ENCODE measurements at places on chromosomes 6 and 20.

GRCh38 chr6:47438481-47439347 lies 38.9 kb upstream of the CD2AP start:
- DNase-seq, result no peak

DNA sequence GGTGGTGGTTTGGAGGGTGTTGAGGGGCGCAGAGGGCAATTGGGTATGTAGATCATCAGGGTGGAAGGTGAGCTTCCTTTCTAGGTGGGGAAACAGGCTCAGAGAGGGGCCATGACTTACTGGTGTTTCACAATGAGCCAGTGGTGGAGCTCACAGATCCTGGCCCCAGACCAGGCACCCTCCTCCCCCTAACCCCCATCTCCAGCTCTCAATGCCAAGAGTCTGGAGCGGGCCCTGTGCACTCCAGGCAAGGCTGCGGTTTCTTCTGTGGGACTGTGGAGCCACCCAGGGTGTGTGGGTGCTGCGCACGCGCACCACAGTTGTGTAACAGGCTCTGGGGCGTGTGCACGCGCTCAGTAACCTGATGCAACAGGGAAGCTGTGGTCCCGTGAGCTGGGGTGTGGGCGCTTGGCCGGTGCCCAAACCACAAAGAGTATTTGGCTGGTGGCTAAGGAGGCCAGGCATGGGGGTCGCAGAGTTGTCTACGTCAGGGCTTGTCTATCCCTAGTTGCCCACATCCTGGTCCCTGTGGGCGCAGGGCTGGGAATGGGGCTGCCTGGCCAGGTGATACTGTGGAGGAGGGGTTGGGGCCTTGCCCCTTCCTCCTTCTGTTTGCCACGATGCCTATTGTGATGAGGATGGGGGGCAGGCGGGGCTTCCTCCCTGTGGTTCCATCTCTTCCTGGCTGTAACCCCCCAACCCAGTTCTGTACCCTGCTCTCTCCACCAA lies 37.5 kb upstream of the MRPS18A start:
- peak; percentile 76 for DNase-seq

- DNase-seq, result no peak
Observed at GRCh38 chr6:80531681-80532619, 425.5 kb downstream of the BCKDHB start.

- DNase-seq, result no peak
Observed at GRCh38 chr6:131741688-131742393, 31.0 kb upstream of the CTAGE9 start.

DNA sequence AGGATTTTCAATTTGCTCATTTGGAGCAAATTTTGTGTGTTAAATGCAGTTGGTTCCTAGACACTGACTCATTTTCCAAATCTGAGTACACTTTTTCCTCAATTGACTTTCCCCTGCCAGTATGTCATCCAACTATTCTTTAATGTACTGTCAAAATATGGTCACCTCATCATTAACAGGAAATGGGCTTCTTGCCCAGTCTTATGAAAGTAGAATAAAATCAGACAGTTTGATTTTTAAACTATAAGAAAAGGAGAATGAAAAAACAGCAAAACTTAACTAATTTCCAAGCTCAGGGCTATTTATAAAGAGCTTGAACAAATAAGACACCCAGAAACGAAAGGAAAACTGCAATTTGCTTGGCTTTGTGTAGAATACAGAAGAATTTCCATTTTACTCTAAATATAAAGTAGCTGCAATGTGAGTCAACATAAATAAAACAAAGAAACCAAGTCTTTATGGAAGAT lies 43.7 kb upstream of the RAB23 start:
- no peak for DNase-seq

GRCh38 chr6:128532827-128533226 lies 12.4 kb upstream of the PTPRK start:
- DNase-seq, result no peak

- DNase-seq, result peak; percentile 52
Observed at GRCh38 chr20:46000262-46000996, 8.3 kb upstream of the MMP9 start.

DNA sequence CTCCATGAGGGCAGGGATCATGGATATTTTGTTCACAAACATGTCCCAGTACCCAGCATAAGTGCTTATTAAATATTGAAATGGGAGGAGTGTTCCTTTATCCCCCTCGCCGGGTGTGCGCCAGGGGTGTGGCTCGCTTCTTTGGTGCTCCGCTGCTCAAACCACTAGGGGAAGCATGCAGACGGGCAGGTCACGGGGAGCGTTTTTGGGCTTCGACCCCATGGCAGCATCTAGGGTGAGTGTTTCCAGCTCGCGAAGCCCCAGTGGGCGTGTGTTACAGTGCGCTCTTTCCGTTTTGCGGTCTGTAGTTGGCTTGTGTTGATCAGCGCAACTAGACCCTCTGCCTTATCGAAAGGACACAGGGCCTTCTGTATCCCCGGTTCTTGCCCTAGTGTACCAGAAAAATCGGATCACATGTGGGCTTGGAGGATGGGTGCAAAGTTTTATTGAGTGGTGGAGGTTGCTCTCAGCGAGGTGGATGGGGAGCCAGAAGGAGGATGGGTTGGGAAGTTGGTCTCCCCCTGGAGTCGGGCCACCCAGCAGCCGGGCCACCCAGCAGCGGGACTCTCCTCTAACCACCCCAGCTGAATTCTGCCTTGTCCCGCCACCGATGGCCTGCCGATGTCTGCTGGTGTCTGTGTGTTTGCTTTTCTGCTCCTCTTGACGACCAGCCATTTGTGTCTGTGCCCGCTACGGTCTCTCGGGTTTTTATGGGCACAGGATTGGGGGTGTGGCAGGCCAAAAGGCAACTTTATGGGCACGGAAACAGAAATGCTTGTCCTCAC lies 43.2 kb upstream of the OGFRL1 start:
- no peak for DNase-seq

DNA sequence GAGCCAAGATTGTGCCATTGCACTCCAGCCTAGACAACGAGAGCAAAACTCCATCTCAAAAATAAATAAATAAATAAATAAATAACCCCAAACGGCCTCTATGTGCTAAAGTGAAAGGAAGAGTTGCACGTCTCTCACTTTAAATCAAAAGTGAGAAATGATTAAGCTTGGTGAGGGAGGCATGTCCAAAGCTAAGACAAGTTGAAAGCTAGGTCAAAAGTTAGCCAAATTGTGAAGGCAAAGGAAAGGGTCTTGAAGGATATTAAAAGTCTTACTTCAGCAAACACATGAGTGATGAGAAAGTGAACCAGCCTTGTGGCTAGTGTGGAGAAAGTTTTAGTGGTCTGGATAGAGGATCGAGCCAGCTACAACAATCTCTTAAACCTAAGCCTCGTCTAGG lies 14.3 kb downstream of the ZBP1 start:
- no peak for DNase-seq

DNA sequence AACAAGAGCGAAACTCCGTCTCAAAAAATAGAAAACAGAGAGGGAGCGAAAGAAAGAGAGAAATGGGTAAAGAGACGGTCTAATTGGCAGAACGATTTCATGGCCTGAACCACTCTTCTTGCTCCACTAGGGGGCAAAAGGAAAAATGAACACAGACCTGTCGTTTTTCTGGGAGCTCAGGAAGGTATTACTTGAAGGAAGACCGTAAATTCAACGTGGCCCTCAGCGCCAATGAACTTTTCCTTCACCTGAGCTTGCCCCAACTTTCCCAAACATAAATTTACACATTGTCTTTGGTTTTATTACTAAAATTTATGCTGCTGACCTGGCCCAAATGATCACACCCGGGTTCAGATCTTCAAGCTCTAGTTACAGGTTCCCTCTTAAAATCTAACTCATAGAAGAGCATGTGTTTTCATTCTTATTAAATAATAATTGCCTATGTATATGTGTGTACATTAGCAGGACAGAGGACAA lies 67.3 kb downstream of the ATP9A start:
- no peak for DNase-seq

DNA sequence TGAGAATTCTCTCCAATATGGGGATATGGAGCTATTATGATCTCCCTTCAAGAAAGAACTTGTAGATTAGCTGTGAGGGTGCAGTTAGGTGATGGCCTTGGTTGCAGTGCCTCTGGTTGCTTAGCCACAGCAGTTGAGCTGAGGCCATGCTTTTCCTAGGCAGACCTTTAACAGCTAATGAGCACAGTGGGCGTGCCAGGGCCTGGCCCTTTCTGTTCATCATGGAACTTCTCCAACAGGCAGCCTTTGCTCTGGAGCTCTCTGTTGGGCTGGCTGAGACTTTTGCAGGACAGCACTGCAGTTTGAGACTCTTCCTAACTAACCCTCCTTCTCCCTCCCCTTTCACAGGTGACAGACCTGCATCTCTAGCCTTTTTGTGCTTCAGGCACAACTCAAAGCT lies 39.7 kb upstream of the TMEM170B start:
- no peak for DNase-seq

- DNase-seq, result peak; percentile 74
Observed at GRCh38 chr20:33437141-33437911, 6.2 kb downstream of the SNTA1 start.

GRCh38 chr6:157688960-157689599 lies 134.0 kb upstream of the SNX9 start:
- DNase-seq, result no peak

DNA sequence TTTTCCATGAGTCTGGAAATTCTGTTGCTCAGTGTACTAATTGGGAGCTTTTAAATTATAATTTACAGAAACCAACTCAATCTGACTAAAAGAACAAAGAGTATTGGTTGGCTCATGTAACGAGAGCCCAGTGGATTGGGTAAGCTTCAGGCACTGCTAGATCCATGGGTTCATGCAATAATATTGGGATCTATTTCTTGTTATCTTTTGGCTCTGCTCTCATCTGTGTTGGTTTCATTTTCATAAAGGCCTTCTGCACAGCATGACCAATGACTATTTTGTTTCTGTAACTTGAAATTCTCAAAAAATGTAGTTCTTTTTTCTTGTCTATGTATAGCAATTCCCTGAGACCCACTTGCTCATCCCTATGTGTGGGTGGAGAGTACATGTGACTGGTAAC lies 12.0 kb downstream of the SLC2A10 start:
- no peak for DNase-seq

GRCh38 chr6:26284537-26285142 lies 80.4 kb upstream of the BTN3A2 start:
- peak; percentile 84 for DNase-seq

DNA sequence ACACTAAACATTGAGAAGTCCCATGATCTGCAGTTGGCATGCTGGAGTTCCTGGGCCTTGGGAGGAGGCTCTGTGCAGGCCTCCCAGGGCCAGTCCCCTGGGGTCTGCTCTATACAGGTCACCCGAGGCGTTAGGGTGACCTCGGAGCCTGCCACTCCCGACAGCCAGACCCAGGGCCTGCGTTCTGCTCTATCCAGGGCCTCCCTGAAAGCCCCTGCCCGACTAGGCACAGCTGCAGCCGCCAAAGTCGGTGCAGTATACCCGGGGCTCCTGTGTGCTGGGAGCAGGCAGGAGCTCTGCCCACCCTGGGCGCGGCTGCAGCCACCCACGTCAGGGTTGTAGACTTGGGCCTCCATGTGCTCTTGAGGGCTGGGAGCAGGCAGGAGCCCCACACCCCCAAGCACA lies 6.3 kb upstream of the OR14J1 start:
- DNase-seq, result no peak

GRCh38 chr6:123380257-123380656 lies 256.5 kb downstream of the TRDN start:
- no peak for DNase-seq

DNA sequence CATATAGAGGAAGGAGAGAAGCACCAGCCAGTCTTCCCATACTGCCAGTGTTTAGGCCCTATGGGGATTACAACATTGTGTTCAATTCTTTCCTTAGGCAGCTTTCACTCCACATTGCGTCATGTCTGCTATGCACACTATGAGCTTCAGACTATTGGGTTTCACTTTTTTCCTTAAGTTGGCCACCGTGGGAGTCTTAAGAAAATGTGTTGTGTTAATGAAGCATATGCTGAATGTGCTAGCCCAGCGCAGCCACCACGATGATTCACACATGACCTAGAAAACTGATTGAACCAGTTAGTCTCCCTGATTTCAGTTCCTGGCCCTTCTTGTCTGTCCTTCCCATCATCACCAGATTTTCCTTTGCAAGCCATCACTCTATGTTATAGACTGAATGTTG lies 21.5 kb downstream of the TUBB2B start:
- DNase-seq, result no peak

- DNase-seq, result no peak
Observed at GRCh38 chr20:62755817-62756724, 40.2 kb upstream of the MRGBP start.

GRCh38 chr6:16434885-16435284 lies 196.5 kb downstream of the GMPR start:
- DNase-seq, result no peak

GRCh38 chr20:58880994-58881752 lies 28.7 kb downstream of the GNAS start:
- DNase-seq, result no peak

- no peak for DNase-seq
Observed at GRCh38 chr6:74519163-74519562, 686.7 kb downstream of the COL12A1 start.

DNA sequence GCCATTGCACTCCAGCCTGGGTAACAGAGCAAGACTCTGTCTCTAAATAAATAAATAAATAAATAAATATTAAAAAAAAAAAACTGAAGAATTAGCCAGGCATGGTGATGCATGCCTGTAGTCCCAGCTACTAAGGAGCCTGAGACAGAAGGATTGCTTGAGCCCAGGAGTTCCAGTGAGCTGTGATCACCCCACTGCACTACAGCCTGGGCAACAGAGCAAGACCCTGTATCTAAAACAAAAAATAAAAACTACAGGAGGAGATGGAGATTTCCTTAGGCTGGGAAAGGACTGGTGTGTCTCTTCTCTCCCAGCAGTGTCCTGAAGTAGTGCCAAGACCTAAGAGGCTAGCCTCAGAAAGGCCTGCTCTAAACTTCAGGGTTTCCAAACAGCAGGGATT lies 8.1 kb upstream of the GTF3C6 start:
- no peak for DNase-seq

DNA sequence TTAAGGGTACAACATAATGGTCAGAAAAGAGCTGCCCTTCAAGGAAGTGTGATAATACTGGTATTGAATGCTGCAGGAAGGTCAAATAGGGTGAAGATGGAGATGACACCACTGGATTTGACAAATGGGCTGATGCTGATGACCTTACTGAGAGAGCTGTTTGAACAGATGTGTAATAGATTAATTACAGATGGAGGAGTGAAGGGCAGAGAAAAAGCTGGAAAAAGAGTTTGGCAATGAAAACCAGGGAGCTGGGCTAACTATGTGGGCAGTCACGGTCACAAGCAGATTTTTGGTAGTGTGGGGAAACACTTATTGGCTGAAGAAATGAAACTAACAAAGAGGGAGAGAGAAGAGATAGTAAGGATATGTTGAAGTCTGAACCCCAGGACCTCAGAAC lies 83.6 kb upstream of the ENPP5 start:
- DNase-seq, result no peak

- peak; percentile 90 for DNase-seq
Observed at GRCh38 chr20:62791301-62792181, 4.7 kb upstream of the MRGBP start.

DNA sequence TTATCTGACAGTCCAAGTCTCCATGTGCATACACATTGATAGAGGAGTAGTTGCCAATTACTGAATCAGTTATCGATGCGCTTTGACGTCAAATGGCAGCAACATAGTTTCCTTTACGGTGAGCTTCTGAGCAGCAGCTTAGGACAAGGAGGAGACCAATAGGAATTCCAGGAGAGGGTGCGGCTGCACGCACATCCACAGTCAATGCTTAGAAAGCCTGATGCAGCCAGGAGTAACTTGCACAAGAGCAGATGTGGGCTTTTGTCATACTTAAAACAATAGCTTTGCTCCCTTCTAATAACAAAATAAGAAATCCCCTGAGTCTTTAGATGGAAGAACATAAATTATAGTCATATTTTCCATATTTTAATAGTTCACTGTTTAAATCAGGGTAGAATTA lies 442.1 kb downstream of the BCKDHB start:
- no peak for DNase-seq
